ENCODE measurements at places on chromosomes 4 and X.

- DNase-seq, result peak; percentile 39
Measured at GRCh38 chrX:71282514-71283402, 677 bp upstream of the NONO start.

- DNase-seq, result no peak
Measured at GRCh38 chr4:38254825-38255224, 294.6 kb downstream of the PTTG2 start.

DNA sequence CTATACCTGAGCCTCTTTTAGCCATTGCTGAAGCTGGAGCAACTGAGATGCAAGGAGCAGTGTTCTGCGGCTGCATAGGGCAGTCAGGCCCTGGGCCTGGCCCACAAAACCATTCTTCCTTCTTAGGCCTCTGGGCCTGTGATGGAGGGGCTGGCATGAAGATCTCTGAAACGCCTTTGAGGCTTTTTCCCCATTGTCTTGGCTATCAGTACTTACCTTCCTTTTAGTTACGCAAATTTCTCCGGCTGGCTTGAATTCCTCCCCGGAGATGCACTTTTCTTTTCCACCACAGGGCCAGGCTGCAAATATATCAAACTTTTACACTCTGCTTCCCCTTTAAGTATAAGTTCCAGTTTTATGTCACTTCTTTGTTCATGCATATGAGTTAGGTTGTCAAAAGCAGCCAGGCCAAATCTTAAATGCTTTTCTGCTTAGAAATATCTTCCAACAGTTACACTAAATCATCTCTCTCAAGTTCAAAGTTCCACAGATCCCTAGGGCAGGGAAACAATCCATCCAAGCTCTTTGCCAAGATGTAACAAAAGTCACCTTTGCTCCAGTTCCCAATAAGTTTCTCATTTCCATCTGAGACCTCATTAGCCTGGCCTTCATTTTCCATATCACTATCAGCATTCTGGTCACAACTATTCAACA, 194.4 kb upstream of the PCDH7 start:
- DNase-seq, result no peak

DNA sequence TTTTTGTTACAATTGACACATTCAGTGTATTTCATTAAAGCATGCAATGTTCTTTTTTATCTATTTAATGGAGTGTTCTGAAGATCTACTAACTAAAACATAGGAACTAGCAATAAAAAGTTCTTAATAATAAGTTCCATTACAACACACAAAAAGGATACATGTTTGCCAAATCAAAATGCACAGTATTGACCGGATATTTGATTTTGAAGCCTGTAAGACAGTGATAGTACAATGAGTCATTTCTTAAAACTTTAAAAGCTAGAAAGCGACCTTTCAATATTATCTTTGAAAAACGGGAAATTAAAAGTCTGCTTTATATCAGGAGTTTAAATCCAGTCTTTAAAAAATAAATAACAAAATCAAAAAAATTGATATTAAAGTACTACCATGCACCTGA, 2.4 kb upstream of the PRDM5 start:
- no peak for DNase-seq

DNA sequence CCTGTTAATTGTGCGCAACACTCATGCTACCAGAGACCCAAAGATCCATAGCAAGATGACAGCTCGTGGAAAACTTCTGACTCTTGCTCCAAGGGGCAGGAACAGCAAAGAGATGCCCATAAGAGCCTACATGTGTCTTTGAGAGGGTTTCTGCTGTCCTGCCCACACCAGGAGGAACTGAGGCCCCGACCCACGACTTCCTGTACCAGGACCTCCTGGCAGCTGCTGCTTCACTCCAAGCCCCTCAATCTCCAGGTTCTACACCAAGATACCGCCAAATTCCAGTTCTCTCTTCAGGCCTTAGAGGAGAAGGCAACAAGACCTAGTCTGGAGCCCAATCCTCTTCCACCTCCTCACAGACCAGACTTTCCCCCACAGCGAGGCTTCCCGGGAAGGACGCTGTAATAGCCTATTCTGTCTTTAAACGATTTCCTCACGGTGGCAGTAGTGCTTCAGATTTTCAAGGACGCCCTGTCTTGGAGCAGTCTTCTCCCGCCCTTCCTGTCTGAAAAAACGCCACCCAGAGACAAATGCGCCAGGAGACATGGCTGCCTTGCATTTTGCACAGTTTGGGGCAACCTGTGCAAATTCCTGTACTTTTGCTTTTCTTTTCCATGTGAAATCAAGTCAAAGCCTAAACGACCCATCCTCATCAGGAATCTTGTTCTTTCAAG, 230.2 kb upstream of the STK26 start:
- no peak for DNase-seq

DNA sequence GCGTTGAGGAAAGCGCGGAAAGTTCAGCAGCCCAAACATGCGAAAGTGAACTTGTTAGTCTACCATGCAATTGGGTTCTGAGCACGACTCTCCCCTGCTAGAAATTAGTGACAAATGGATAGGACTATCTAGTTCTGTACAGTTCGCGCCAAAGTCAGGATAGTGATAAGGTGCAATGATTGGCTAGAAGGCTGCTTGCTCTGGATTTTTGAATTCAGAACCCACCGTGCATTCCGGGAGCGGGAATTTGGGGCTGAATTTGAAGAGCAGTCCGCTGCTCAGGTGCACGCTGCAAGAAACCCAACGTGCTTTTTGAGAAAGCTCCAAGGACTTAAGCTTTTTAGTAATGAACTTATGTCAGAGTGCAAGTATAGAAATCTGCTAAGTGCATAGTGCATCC, 732 bp upstream of the ESX1 start:
- no peak for DNase-seq

DNA sequence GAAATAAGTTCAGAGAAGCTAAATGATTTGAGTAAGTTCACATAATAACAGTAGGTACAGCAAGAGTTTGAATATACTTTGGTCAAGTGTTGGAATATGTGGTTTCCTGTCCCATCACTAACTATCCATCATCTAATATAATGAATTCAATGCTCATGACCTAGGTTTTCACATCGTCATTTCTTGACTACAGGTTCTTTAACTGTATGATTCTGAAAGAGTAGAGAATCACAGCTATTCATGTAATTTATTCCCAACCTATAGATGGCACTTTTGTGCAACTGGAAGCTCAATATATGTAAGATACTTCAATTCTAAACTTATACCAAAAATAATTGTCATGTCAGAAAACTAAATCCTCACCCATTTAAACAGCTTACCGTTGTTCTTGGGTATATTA, 53.1 kb downstream of the TIGD2 start:
- DNase-seq, result no peak

GRCh38 chrX:107675823-107676555, 47.7 kb downstream of the PRPS1 start:
- DNase-seq, result no peak

GRCh38 chr4:165711436-165711835, 161.6 kb upstream of the TLL1 start:
- no peak for DNase-seq

DNA sequence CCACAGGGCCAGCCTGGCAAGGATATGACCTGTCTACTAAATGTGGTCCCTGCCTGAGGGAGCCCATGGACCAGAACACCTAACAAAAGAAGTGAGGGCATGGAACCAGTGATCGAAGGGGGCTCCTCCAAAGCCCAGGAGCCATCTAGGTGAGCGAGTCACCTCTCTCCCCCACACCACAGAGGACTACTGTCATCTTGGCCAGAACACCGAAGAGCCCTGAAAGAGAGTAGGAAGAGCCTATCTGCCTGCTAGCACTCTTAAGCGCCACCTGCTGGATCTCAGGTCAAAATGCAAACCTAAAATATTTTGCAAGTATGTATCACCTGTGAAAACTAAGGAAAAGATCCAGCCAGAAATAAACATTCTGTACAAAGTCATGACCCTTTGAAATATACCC, 137.9 kb upstream of the ZXDB start:
- DNase-seq, result no peak

DNA sequence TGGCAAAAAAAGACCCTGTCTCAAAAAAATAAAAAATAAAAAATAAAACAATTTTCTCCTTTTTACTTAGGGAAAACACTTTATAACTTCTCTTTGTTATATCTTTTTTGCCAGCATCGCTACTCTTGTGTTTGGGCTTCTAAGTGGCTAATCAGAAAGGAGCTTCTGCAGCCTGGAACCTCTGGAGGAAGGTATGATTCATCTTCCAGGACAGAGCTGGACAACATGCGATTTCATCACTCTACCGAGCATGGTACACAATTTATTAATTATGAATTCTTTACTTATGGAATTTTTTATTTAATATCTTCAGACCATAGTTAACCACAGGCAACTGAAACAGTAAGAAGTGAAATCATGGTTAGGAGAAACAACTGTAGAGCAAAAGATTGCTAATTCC, 1254.3 kb upstream of the AGA start:
- DNase-seq, result no peak

DNA sequence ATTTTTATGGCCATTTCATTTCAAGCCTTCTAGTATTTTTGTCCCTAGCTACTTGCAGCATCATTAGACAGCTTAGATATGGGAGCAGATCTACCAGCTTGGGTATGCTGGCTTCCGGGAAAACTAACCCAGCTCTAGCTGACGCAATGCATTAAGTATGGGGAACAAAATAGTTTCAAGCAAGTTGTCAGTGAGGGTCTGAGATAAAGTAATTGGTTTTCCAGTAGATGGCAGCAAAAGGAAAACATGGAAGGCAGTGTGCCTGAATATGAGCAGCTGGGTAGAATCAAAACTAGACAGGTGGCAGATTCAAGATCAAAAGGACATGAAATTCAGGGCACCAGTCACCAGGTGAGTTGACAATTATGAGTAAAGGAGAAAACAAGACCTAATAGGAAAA, 340.9 kb upstream of the CTSO start:
- DNase-seq, result no peak

DNA sequence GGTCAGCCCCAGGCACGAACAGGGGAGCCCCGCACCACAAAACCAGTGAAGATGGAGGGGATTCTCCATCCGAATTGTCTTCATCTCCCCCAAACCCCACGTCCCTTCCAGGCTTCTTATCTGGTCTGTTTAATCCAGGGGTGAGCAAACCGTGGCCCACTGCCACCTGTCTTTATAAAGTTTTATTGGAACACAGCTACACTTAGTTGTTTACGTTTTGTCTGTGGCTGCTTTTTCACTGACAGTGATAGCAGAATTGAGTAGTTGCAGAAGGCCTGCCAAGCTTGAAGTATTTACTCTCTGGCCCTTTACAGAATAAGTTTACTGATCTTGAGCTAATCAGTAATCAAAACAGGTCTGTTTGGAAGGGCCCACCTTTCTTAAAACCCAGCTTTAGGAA, 324.0 kb downstream of the ARHGAP10 start:
- no peak for DNase-seq

DNA sequence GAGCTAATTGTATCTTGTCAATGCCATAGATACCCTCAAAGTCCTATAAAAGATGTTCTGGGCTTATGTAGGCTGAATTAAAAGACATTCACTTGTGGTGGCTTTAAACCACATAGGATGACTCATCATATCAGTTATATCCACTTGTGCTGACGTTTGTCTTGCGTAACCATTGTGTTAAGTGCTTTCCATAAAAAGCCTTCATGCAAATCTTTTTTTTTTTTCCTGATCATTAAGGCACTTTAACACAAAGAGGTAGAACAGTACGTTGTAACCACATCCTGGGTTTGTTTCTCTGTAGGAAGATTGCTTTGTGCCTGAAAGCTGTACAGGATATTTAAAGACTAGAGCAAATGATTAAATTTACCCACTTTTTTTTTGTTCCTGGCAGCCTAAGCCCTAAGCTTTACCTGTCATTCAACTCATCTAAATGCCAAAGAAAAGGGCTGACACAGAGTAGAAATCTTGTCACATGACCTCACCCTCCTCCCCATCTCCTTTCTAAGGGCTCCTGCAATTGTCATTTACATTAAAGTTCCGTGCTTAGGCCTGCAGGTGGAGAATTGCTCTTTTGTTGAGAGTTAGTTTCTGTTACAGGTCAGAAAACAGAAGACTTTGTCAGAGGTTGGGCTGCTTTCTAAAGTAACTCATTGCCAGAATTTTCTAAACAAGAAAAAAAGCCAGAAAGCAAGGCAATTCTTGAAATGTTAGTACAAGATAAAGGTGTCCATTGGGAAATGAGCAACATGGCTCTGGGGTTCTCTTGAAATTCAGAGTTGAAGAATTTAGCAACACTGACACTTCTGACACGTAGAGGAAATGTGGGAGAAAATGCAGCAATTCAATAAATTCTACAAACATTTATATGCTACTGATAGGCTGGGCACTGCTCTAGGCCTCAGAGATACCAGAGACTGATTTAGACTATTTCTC, 555.6 kb downstream of the PPARGC1A start:
- DNase-seq, result peak; percentile 41

GRCh38 chrX:101958139-101958538, 26.3 kb upstream of the ZMAT1 start:
- no peak for DNase-seq

DNA sequence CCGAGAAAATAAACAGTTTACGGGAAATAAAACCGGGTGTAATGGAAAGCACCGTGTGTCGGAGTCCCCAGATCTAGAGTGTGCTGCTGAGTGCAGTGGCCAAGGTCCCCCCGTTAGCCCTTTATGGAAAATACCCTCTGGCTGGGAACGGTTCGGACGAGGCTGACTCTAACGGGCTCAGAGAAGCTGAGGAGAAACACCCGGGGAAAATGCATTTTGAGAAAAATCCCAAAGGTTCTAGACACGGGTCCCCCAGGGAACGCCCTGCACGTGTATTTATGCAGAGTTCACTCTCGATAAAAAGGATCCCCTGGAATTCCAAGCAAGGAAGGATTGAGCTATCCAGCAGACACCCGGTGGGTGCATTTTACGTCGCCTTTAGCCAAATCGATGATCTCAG, 177.2 kb downstream of the CRLF2 start:
- no peak for DNase-seq

- DNase-seq, result no peak
Measured at GRCh38 chr4:663046-663437, 11.0 kb downstream of the ATP5ME start.

GRCh38 chr4:47367761-47368160, 95.7 kb downstream of the COMMD8 start:
- DNase-seq, result no peak

GRCh38 chr4:98838977-98839618, 89.8 kb downstream of the EIF4E start:
- DNase-seq, result no peak

DNA sequence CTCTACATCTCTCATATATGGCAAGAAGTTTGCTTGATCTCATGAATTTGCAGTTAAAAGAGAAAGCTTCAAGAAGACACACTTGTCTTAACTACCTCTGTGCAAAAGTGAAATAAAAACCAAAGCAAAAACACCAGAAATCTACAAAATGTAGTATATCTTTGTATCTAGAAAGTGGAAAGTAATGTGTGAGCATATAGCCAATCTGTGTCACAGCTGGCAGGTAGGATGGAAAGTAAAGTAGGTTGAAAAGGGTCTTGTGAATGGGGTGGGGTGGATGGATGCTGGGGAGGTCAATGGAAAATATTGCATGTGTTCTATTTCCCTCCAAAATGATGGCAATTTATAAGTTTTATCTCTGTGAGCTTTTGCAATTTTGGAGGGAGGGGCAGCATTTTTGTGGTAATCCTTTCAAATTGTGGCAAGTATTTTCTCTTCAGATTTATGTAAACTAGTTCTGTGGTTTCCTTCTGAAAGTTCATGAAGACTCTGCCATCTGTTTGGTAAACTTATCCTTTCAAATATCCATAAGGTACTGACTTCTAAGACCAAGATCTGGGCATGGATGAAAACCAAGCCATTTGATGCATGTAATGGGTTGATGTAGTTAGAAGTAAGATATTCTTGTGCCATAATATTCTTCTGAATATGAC, 215.9 kb upstream of the GIMD1 start:
- DNase-seq, result no peak

GRCh38 chr4:62199291-62199810, 999.2 kb downstream of the ADGRL3 start:
- no peak for DNase-seq

- no peak for DNase-seq
Measured at GRCh38 chr4:141131723-141132071, 1.6 kb downstream of the RNF150 start.

GRCh38 chr4:113462286-113462685, 299.3 kb downstream of the CAMK2D start:
- no peak for DNase-seq
